CD8-positive, alpha-beta memory T cell (primary cell): ENCODE measurements at places on chromosomes 11 and 22.

DNA sequence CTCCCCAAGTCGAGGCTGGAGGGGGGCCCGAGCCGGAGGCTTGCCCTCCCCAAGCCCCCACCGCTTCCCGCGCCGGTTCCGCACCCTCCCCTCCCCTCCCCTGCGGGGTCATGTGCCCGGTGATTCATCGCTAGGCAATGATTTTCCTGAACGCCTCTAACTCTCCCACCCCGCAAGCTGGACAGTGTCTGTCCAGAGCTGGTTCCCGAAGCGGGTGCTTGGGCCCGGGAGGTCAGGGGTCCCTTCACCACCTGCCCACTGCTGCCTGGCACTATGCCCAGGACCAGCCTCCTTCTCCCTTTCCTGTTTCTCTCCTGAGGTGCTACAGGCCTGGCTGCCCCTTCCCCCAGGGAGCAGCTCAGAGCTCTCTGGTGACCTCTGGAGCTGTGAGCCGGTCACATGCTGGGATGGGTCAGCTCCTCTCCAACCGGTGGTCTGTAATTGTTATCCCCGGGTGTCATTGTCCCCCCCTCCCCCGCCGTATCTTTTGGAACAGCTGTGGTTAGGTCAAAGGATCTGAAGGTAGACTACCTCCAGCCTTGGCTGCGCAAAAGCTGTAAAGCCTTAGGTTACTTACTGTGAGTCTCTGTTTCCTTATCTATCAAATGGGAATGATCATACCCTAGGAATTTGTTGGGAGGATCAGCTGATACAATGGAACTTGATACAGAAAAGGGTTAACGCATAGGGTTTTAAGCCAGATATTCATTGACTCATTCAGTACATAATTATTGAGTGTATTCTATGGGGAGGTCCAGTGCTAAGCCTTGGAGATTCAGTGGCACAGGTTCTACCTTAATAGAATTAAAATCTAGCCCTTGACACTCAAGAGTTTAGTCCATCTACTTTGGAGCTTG is 753 bp downstream of the STX3 start:
- no peak for DNase-seq
- no peaks in the 10 kb centered on the region for H3K36me3 ChIP-seq
- H3K4me1 ChIP-seq, result peaks cover 18% of the 10 kb centered on the region
- no peaks in the 10 kb centered on the region for H3K27me3 ChIP-seq

GRCh38 chr11:131980888-131981668 is 610.7 kb downstream of the NTM start:
- no peaks in the 10 kb centered on the region for H3K27me3 ChIP-seq
- H3K27ac ChIP-seq, result no peak overlapping the region
- no peak for DNase-seq
- H3K36me3 ChIP-seq, result no peaks in the 10 kb centered on the region
- no peaks in the 10 kb centered on the region for H3K4me1 ChIP-seq

DNA sequence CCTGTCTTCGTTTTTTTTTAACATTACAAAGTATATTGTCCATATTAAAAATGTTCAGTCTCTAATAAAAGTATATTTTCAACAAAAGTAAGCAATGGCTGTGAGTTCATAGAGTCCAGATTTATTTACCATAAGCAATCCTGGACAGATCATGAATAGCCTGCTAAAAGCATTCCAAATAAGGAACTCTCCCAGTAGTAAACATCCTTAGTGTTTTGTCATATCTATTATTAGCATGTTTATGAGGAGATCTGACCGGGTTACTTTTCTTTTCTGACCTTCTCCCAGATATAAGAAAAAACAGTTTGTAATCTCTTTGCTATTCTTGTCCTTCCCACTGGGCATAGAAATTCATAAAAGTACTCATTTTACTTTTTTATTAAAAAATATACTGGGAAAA is 403.9 kb upstream of the ANO3 start:
- no peak overlapping the region for H3K4me3 ChIP-seq
- no peaks in the 10 kb centered on the region for H3K36me3 ChIP-seq
- DNase-seq, result no peak

DNA sequence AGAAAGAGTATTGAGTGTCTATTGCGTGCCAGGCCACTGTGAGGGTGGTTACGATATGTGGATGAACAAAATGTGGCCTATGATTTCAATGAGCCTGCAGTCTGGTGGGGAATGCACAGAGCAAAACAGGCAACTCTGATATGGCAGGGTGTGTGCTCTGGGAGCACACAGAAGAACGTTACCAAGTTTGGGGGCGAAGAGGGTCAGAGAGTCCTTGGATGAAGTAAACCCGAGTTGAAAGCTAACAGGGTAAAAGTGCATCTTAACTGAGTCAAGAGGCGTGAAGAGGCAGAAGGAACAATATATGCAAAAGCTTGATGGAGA is 258 bp downstream of the CFAP68 start:
- peak overlapping the region; percentile 100 for H3K27ac ChIP-seq
- no peaks in the 10 kb centered on the region for H3K36me3 ChIP-seq
- H3K4me1 ChIP-seq, result peaks cover 18% of the 10 kb centered on the region
- DNase-seq, result no peak

DNA sequence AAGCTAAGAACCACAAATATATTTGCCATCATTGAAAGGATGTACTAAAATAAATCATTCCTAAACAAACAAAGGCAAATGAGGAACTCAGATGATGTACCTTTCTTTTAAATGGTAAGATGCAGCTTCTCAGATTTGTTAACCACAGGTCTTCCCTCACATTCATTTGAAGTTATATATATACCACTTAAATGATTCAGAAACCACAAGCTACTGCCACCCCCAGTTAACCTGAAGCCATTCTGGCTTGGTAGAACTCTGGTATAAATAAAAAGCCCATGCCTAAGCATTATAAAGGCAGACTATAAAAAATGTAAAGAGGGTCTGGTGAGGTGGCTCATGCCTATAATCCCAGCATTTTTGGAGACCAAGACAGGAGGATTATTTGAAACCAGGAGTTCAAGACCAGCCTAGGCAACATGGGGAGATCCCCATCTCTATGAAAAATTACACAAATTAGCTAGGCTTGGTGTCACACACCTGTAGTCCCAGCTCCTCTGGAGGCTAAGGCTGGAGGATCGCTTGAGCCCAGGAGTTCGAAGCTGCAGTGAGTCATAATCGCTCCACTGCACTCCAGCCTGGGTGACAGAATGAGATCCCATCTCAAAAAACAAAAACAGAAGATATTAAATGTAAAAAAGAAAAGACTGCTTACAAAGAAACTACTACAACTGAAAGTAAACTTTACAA is 1185.3 kb downstream of the JRKL start:
- H3K4me1 ChIP-seq, result no peaks in the 10 kb centered on the region
- no peak overlapping the region for H3K27ac ChIP-seq
- no peaks in the 10 kb centered on the region for H3K36me3 ChIP-seq
- H3K4me3 ChIP-seq, result no peak overlapping the region
- no peaks in the 10 kb centered on the region for H3K27me3 ChIP-seq
- DNase-seq, result no peak

GRCh38 chr22:37065180-37065579 is 13.6 kb downstream of the KCTD17 start:
- H3K27ac ChIP-seq, result no peak overlapping the region
- no peak for DNase-seq
- H3K4me3 ChIP-seq, result no peak overlapping the region
- H3K36me3 ChIP-seq, result no peaks in the 10 kb centered on the region

- H3K36me3 ChIP-seq, result no peaks in the 10 kb centered on the region
- no peak overlapping the region for H3K27ac ChIP-seq
- H3K4me1 ChIP-seq, result no peaks in the 10 kb centered on the region
- H3K27me3 ChIP-seq, result no peaks in the 10 kb centered on the region
- no peak overlapping the region for H3K4me3 ChIP-seq
- peak; percentile 41 for DNase-seq
These were observed 34.1 kb downstream of the MB start for GRCh38 chr22:35582861-35583670.
